Non-pigmented ciliary epithelial cell (primary cell): ENCODE measurements at places on chromosomes 3 and 15.
A peak's percentile ranks its signal among the peaks of the same experiment; 100 is the strongest.

DNA sequence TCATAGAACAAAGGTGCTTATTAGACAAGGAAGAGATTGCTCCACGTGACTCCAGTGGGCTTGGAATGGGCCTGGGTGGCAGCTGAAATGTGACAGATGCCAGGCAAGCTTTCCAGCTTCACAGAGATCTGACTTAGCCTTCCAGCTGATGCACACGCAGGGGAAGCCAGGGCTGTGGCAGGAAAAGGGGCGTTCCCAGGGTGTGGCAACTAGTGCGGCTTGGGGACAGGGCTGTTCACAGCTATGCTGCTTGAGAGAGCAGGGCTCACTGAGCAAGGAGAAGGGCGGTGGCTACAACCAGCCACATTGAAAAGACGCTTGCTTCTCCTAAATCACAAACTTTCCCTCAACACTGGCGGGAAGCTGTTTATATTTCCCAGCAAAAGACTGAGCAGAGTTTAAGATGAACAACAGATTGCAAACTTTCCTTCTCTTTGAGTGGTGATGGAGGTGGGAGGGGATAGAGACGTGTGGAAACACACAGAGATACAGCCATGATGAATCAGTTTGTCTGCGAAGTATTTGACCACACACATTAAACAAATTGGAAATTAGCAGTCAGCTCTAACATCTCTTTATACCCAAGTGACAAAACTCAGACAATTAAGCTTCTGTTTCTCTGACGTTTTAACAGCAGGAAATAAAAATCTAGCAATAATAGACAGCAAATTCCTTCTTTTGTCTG lies 127.5 kb downstream of the BDH1 start:
- no peak for DNase-seq

- peak; percentile 83 for DNase-seq
These were observed 258.7 kb upstream of the TGFBR2 start for GRCh38 chr3:30347679-30348216.

- DNase-seq: peak; percentile 63
These were observed 100.5 kb upstream of the ZBED2 start for GRCh38 chr3:111695636-111696117.

DNA sequence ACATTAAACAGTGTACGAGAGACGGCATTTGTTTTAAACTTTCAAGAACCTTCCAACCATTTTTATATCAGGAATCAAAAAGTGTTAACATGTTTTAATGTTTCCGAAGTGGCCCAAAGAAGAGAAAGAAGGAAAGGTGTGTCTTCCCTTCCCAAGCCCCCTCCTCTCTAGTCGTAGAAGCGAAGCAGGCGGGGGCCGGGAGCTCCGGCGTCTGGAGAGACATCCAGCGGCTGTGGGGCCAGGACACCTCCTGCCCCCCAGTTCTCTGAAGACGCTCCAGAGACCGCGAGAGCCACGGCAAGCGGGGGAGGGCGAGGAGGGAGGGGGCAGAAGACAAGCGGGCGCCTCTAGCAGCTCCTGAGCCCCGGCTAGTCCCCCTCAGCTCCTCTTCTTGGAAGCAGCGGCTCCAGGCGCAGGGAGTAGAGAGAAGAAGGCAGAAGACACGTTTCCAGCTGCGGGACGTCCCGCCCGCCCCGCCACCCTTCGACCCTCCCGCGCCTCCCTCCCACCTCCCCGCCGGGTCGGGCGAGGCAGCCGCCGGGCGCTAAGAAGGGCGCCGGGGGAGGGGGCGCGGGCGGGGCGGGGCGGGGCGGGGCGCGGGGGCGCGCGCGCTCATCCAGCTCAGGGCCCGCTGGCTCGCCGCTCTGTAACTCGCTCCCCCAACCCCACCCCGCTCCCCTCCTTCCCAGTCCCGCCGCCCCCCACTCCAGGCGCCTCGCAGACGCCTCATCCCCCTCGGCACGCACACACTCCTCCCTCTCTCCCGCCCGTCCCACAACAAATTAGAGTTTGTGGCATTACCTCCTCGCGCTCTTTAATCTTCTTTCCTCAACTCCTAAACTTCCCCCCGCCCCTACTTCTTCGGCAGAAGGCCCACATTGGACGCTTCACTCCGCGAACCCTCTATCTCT lies at the start of gene ZBTB20:
TSS of gene ZBTB20 (minus strand) at position 871 of the 911 bp plus-strand sequence.
- peak; percentile 44 for DNase-seq

DNA sequence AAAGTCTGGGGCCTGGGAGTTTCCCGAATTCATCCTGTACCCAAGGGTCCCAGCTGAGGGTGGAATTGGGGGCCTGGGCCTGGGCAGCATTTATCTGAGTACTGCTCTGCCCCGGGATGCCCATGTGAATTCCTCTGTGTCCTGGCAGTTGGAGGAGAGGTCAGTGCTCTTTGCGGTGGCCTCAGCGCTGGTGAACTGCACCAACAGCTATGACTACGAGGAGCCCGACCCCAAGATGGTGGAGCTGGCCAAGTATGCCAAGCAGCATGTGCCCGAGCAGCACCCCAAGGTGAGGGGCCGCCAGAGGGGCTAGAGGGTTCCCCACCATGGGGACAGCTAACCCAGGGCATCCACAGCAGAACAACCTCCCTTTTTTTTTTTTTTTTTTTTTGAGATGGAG lies 6.2 kb upstream of the RCCD1 start:
- DNase-seq: no peak

- DNase-seq: no peak
These were observed 107.8 kb downstream of the ANP32A start for GRCh38 chr15:68712886-68713285.

DNA sequence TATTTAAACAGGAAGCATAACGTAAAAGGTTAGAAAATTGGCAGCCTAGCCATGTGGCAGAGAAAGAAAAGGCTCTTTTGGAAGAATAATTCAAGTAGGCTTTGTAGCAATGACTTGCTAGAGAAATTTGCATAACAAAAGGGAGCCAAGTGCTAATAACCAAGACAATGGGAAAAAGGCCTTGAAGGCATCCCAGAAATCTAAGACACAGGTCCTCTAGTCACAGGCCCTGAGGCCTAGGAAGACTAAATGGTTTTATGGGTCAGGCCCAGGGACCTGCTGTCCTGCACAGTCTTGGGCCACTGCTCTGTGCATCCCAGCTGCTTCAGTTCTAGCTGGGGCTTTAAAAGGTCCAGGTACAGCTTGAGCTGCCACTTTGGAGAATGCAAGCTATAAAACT lies 78.5 kb downstream of the FGF7 start:
- no peak for DNase-seq
